Stimulated activated CD4-positive, alpha-beta T cell treated with anti-CD3 and anti-CD28 coated beads, Interleukin-1b, Interleukin-23, amount 100 ng/mL, for 24 hours (primary cell): ENCODE measurements at places on chromosomes 11 and 22.

DNA sequence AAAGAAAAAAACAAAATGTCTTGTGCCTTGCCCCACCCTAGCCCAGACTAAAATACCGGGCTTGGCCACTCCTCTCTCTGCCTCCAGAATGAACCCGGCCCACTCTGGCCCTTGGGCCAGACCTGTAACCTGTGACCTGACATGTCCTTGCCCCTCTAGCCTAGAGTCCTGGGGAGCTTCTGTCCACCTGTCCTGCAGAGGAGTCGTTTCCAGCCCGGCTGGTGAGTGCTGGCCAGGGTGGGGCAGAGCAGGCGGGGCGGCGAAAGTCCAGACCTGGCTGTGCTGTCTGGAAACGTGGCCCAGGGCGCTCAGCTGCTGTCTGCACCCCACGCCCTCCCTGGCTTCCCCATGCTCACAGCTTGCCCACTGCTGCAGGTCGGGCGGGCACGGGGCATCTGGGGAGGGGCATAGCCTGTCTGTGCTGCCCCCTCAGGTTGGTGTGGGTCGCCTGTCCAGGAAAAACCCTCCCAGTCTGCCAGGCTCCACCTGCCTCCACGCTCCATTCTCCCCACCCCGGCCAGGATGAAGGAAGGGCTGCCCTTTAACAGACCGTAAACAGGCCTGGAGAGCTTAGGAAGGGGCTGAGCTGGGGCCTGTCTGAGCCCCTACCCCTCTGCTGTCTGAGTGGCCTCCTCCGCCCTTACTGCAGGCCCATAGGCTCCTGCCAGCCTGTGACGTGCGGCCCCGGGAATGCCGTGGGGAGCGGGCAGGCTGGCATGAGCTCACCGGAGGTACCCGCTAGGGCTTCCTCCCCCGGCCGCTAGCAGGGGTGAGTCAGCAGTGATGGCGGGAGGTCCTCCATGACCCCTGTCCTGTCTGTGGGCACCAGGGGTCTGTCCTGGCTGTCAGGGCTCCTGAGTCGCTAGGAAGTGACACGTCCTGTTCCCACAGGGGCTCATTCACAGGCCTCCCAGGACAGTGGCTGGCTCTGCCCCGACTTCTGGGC is 1.9 kb downstream of the CD151 start:
- DNase-seq, result no peak

- DNase-seq, result no peak
These were observed 2.2 kb upstream of the TAGLN start for GRCh38 chr11:117197006-117197405.

DNA sequence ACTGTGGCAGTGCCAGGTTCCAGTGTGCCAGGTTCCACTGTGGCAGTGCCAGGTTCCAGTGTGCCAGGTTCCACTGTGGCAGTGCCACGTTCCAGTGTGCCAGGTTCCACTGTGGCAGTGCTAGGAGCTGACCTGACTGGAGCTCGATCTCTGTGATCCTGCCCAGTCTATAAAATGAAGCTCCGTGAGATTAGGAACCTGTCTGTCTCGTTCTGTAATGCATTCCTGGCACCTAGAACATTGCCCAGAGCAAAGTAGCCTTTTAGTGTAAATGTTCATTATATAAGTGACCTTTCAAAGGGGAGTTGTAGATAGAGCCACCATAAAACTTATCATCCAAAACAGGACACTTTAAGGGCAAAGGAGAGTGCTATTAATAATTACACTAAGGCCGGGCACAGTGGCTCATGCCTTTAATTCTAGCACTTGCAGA is 36.0 kb downstream of the ART5 start:
- no peak for DNase-seq

DNA sequence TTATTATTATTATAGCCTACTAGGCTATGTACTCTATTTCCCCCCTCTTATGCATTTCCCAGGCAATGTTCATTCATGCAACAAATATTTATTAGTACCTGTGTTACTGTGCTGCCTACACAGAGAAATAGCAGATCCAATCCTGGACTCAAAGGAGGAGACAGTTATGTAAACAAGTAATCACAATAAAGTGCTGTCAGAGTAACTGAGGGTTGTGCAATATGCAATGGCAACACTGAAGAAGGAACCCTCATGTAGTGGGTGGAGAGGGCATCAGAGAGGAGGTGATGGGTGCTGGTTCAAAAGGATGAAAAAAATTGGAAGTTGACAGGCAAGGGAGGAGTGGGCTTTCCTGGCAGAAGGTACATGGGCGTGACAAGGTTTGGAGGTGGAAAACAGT is 886 bp upstream of the P4HA3 start:
- no peak for DNase-seq

DNA sequence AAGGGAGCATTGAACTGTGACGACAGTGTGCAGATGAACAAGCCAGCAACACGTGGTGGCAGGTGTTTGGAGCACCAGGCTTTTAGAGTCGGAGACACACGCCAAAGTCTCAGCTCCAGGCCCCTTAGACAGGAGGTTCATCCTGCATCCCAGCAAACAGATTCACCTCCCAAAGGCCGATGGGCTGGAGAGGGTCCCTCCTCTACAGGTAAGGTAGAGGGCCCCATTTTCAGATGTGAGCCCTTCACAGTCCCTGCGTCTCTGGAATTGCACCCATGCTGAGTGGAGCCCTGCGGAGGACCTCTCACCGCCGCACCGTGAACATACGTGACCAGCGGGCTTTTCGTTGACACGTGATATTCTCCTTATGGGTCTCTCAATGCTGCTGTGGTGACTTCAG is 109.0 kb upstream of the B3GAT1 start:
- DNase-seq, result no peak

GRCh38 chr11:128334311-128335044 is 252.9 kb downstream of the ETS1 start:
- DNase-seq, result no peak

DNA sequence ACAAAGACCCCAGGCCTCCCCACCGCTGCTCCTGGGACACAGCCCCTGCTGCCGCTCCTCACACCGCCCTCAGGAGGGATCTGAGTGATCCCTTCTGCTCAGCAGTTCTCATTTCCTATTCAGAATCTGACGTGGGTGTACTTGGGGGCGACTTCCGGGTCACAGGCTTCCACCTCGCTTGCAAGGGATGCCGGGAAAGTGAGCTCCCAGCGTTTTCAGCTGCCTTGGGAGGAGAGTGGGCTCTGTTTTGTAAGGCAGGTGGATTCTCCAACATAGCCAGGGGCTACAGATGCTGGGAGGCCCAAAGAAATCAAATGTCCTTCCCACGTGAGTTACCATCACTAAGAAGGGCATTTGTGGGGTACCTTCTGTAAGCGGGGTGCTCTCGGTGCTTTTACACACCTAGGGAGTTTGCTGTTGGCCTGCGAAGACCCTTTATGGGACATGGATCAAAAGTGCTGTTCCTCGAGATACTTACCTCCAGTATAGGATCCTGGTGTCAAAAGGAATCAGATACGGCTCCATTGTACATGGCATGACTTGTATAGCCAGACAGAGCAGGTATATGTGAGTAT is 9.7 kb upstream of the LRRC10B start:
- DNase-seq, result no peak

- no peak for DNase-seq
These were observed 7.4 kb downstream of the OR4C6 start for GRCh38 chr11:55669376-55669775.

DNA sequence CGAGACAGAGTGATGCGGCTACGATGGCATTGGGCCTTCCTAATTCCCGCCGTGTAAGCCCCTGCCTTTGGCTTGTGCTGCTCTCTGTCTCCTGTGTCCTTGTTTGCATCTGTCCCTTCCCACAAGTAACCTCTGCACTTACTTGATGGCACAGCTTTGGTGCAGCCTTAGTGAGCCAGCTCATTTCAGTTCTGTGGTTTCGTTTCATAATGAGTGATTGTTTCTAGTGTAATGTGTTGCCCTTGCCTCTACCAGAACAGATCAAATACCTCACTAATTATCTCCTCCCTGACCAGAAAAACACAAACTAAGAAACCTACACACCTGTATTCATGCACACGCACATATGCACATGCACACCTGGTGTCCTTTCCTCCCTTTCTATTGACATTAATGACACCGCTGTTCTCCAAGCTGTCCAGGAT is 58.8 kb downstream of the GRK3 start:
- DNase-seq, result no peak

GRCh38 chr11:101748572-101749344 is 165.0 kb upstream of the TRPC6 start:
- DNase-seq, result no peak

GRCh38 chr11:61832754-61833153 is 4.7 kb downstream of the FADS2 start:
- DNase-seq, result no peak

DNA sequence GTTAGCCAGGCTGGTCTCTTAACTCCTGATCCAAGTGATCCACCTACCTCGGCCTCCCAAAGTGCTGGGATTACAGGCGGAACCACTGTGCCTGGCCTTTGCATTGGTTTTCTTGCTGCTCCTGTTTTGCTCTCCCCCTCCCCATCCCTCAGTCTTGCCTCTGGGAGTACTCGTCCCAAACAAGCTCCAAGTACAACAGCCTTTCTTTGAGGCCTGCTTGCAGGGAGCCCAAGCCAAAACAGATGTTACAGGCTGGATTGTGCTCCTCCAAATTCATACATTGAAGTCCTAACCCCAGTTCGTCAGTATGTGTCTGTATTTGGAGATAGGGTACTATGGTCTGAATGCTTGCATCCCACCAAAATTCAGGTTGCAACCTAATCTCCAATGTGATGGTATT is 8.6 kb downstream of the IGLL1 start:
- DNase-seq, result no peak

- no peak for DNase-seq
These were observed 120.8 kb downstream of the NAT10 start for GRCh38 chr11:34226210-34226609.

- DNase-seq, result no peak
These were observed 34.4 kb downstream of the ARVCF start for GRCh38 chr22:19981961-19982920.

GRCh38 chr11:115645631-115646317 is 141.6 kb upstream of the CADM1 start:
- DNase-seq, result no peak

DNA sequence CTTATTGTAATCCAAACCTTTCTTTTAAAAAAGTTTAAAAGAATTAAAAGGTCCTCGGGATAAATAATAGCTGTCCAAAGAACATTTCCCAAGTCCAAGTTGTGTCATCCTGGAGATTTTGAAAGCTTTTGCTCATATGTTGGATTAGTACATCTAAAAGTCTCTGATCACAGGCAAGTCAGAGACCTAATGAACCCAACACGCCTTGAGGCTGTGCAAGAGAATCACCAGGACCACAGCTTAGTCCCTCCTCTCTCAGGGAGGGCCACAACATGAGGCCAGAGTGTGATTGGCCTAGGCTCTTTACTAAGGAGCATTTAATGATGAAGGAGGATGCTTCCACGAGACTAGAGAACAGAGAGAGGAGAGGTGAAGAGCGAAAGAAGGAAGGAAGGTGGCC is 98.7 kb upstream of the OR5AK2 start:
- DNase-seq, result no peak

GRCh38 chr22:17578136-17578754 is 14.9 kb downstream of the SLC25A18 start:
- no peak for DNase-seq

- DNase-seq, result no peak
These were observed 28.0 kb downstream of the FLRT1 start for GRCh38 chr11:64063777-64064176.

DNA sequence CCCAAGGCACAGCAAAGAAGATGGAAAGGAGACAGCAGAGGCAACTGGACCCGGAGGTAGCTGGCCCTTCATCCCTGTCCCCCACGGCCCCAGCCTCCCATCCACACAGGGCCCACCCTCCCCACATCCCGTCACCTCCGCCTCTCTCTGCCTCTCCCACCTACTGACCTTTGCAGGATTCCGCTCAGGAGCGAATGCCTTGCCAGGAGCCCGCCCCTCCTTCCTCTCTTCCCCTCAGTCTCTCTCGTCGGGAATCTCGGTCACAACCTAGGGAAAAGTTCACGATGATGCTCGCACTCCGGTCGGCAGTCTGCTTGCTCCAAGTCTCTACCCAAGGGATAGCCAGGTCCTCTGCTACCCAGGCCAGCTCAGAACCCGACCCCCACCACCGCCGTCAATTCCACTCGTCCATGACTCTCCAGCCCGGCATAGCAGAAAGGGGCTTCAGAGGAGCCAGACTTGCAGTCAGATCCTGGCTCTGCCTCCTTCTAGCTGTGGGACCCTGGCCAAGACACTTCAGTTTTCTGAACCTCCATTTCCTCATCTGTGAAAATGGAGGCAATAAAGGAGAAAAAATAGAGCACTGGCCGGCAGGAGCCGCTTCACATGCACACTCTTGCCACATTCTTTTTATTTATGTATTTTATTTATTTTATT is 10.2 kb downstream of the AHNAK start:
- no peak for DNase-seq

GRCh38 chr22:17343766-17344165 is 25.5 kb upstream of the CECR2 start:
- DNase-seq, result no peak

DNA sequence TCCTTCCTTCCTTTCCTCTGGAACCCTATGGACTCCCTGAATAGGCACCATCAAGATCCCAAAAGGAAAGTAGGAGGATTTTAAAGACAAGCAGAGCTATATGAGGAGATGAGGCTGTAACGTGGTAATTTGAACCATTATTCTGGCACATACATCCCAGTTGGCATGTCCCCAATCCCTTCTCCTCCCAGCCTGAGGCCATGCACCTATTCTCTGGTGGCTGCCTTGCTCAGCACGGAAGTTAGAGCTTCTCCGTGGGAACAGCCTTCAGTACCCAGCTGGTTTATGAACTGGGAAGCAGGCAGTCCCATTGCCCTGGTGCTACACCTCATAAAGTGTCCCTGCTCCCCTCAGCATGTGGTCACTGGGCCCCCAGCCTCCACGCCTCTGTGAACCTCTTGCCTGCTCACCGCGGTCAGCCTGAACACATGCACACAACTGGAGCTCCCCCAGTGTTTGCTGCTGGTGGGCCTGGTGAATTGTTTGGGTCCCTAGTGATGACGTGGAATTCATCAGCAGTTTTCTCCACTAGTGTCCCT is 139.9 kb upstream of the PLET1 start:
- no peak for DNase-seq

DNA sequence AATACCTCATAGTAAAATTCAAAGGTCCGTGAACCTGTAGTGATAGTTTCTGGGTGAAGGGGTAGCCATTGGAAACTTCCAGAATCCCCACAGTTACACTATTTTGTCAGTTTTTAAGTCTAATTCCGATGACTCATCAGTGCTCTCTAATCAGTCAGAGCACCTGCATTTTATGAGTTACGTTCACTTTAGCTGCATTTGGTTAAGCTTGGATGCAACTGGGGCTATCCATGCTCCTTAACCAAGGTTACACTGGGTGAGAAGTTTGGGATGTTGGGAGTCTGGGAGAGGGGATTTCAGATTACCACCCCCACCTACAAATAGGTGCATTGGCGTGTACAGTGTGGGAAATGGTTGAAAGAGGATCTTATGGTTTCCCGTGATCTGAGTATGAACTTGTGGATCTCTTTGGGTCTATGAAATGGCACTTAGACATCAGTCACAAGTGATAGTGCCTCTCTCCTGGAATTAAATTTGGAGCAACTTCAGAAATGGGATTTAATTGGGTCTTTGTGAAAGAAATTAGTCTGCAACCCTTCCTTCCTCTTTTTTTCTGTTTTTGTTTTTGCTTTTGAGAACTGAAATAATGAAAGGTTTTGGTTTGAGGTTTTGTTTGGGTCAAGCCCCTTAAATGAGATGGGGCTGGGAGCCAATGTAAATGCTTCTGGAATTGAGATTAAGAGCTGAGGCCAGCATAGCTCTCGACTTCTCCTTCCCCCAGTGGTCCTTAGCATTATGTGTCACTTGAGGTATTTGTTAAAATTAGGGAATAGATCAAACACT is 31.5 kb downstream of the EHF start:
- DNase-seq, result no peak

GRCh38 chr11:113906516-113906915 is 1.9 kb downstream of the HTR3B start:
- DNase-seq, result no peak
